CD4-positive, alpha-beta T cell treated with Interleukin-2 at 100 ng/mL for 4 hours (primary cell): ENCODE measurements at places on chromosomes 11 and 22.

GRCh38 chr11:47466201-47466600, 17.3 kb upstream of the RAPSN start:
- DNase-seq = no peak

DNA sequence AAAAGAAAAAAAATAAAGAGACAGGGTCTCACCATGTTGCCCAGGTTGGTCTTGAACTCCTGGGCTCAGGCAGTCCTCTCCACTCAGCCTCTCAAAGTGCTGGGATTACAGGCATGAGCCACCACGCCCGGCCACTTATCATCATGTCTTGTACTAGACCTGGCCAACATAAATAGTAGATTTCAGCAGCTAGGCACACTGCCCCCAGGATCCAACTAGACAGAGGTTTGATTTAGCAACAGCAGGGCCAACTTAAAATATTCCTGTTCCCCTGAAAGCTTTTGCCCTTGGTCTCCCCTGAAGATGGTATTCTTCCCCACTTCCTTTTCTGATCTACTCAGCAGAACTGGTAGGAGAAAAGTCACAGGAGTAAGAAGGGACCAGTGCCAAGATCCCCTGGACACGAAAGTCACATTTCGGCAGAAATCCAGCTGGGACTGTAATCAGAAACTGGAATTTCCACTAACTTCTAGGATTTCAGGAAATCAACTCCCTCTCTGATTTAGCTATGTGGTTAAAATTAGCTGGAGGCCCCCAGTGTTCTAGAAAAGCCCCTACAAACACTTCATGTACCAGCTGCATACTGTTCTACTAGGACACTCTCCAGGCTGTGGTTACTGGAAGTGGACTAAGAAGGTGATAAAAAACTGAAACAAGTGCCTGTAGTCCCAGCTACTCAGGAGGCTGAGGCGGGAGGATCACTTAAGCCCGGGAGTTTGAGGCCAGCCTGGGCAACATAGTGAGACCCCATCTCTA, 8.9 kb upstream of the PPP2R1B start:
- DNase-seq = no peak

DNA sequence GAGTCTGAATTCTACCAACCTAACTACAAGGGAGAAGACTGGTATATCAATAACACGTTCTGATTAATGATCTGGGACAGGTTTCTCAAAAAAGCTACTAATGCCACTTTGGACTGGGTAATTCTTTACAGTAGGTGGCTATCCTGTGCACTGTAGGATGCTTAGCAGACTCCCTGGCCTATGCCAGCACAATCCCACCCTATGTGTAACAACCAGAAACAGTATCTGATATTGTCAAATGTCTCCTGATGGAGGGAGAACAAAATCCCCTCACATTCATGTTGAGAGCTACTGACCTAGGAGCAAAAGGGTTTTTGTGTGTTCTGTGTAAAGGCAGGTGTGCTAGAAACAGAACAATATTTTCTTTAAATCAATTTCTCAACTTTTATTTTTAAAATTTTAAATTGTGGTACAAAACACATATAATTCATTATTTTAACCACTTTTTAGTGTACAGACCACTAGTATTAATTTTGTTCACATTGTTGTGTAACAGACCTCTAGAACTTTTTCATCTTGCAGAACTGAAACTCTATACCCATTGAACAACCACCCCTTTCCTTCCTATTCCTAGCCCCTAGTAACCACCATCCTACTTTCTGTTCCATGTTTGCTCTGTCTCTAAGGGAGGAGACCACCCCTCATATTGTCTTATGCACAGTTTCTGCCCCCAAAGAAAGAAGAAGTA, 2.1 kb upstream of the MS4A6A start:
- DNase-seq = no peak

DNA sequence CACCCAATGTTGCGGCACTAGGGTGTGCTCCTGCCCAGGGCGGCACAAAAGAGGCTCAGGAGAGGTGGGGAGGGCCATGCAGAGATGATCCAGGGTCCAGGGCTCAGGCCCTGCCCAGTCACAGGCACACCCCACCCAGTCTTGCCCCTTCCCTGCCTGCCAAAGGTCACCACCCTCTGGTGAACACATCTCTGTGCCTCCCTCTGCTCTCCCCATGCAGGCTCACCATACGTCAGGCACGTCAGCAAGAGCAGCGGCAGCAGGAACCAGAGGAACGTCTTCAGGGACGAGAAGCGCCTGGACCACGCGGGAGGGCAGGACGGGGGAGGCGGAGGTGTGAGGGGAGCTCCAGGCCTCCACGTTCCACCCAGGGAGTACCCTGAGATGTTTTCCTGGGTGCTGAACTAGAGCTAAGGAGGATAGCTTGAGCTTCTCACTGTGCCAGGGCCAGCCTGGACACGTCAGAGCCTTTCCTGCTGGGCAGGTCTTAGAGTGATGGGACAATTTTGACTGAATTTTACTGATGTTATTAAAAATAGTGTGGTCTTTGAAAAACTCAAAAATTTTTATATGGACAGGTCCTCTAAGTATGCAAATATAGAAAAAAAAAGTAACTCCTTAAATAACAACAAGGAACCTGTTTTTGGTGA, 7.2 kb downstream of the SUN2 start:
- DNase-seq = no peak

DNA sequence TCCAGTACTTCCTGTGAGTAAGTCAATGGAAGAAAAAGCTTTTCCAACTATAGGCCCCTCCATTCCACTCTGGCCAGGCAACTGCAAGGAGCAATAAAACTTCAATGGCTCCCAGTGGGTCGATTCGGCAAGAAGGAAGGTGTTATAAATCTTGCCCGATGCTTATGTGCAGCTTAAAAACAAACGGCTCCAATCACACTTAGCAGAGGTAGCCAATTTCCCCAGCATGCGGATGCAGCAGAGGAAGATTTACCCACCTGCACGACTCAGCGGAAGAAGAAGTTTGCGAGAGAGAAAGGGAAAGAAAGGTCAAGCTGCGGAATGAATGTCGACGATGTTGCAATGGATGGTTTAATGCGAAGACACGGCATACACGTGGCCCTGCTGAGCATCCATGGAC, 141.5 kb downstream of the OPCML start:
- DNase-seq = no peak
